ENCODE measurements at places on chromosomes 2 and 18.

DNA sequence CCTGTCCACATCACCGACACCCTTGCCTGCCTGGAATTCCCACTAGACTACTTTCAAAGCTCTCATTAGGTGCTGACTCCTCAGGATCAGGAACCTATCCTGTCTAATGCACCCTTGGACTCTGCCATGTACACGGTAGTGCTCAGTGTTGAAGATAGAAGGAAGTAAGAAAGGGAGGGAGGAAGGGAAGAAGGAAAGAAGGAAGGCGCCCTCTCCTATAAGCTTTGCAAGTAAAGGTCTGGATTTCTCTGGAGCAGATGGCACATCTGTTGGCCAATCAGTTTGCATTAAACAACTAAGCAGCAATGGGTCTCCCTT is 45.3 kb downstream of the SCTR start:
- DNase-seq, result peak; percentile 2

GRCh38 chr18:10851824-10852319 is 297.5 kb downstream of the PIEZO2 start:
- no peak for DNase-seq

DNA sequence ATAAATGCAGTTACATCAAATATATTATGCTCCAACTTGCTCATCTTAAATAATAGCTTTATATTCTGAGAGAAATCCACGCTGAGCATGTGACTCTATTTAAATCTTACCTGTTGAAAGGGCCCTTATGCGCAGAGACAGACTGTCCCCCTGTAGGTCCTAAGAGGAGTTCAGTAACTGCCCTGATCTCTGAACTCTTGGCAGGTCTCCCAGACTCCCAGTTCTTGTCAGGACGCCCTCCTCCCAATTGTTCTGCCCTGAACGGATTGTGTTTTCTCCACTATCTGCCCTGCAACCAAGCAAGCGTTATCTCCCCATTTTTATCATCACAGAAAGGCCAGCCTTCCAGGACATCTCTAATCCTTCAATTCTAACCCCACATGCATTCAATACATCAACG is 954.6 kb downstream of the TSN start:
- peak; percentile 79 for DNase-seq

GRCh38 chr2:23526835-23527790 is 142.1 kb downstream of the KLHL29 start:
- DNase-seq, result no peak

GRCh38 chr2:71551631-71551915 is 98.2 kb downstream of the DYSF start:
- no peak for DNase-seq

DNA sequence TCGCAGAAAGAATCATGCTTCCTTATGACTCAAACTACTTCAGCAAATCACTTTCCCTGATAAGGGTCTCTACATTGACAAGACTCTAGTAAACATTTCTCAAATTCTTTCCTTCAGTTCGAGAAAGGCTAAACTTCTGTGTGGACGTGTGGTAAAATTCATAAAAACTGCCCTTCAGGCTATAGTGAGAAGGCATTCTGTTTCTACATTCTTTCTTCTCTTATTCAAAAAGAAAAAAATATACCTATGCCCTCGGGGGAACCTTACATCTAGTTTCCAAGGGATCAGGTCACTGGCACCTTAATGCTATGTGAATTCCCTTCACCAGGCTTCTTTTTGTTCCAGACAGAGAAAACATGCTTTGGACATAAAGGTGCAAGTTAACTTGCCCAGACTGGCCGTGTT is 4.9 kb downstream of the VIT start:
- DNase-seq, result no peak
